ENCODE measurements at places on chromosomes 7 and 10.

- DNase-seq = no peak
Observed at GRCh38 chr7:133853706-133854276, 273.3 kb upstream of the LRGUK start.

DNA sequence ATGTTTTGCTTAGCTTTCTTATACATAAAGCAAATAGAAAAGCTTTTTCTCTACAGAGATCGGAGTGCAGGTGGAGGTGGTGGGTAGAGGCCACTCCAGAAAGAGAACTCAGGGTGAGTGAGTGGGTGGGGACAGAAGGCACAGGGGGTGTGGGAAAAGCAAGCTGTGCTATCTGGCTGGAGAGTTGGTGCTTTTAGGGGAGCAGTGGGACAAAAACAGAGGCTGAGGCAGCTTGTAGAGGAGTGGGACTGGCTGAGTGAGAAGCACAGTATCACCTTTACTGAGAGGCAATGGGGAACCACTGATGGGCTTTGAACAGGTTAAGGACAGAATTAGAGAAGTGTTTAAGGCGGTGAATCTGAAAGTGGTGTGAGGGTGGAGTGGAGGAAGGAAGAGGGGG, 275.3 kb downstream of the TCF7L2 start:
- no peak for DNase-seq

DNA sequence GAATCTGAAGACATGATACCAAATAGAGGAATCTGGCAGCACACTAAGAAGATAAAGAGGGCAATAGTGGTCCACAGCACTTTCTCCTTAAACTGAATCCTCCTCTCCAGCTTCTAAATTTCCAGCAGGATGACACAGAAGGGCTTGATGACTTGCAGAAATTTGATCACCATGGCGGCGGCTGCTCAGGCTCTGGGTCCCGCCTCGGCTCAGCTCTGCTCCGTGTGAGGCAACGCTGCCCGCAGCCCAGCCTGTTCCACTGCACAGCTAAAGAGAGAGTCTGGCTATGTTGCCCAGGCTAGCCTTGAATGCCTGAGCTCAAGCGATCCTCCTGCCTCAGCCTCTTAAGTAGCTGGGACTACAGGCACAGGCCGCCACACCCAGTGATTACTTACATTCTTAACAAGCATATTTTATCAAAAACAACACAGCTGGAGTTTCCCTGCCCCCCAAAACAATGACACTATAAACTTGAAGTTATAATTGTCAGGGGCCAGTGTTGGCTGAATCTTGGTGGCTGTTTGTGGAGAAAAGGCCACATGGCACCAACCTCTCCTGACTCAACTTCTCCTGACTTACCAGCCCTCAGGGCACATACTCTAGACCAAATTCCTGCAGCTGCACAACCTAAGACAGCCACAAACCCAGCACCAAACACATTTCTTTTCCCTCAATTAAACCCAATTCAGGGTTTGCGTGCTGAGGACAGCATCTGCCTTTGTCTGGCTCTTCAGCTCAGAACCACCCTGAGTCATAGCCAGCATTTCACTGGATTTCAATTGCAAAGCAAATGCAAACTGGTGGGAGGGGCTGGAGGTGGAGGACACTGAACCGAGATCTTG, 11.6 kb upstream of the TNPO3 start:
- no peak for DNase-seq

DNA sequence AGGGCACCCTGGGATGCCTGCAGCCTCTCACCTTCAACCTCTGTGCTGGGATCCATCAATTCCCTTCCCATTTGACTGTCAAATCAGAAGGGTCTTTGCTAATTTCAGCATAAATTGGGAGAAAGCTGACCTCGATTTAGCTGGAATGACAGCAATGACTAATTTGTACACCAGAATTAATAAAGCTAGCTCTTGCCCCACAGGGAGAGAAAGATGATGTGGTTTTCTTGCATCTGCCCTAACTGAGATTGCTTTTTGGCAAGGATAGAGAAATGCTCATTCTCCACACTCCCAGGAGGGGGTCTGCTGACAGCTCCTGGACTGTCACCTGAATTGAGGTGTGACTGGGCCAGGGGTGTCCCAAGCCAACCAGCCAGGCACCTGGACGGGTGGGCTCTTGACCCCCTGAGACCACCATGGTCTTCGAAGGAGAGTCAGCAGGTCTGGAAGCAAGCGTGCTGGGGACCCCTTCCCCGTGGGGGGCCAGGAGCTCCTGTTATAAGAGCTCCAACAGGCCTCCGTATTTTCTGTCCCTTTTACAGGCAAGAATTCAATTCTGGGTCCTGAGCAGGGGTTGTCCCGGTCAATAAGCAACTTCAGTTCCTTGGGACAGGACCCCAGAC, 42.1 kb downstream of the RBM17 start:
- no peak for DNase-seq

DNA sequence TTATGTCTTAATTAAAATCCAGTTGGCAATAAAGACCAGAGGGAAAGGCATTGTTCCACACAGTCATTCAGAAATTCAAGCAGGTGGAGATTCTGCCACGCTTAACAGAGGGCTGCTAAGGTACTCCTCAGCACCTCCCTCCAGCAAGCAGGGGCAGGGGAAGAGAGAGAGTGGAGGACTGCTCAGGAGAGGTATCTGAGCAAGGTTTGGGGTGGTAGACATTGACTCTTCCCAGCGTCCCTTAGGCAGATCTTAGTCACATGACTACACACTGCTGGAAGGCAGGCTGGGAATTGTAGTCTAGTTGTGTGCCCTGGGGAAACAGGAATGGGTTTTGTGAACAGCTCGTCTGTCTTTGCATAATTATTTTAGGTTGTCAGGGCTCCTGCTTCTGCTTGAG, 181.6 kb downstream of the NPSR1 start:
- no peak for DNase-seq

- DNase-seq = no peak
Observed at GRCh38 chr10:18204039-18204835, 64.0 kb downstream of the CACNB2 start.

- no peak for DNase-seq
Observed at GRCh38 chr10:87503886-87504285, 807 bp upstream of the MINPP1 start.

DNA sequence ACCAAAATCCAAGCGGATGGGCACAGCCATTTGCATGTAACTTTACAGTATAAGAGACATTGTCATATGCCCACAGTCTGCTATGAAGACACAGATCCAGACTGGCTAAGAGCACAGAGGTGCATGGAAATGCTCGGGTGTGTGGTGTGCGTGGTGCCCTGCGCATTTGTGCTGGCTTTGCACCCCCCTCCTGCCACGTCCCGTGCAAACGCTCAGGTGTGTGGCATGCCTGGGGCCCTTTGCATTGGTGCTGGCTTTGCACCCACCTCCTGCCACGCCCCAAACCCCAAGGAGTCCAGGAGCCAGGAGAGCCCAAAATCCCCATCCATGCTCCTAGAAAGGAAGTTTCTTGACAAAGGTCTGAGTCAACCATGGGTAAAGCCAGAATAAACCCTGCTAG, 306.2 kb downstream of the PTPRN2 start:
- no peak for DNase-seq

DNA sequence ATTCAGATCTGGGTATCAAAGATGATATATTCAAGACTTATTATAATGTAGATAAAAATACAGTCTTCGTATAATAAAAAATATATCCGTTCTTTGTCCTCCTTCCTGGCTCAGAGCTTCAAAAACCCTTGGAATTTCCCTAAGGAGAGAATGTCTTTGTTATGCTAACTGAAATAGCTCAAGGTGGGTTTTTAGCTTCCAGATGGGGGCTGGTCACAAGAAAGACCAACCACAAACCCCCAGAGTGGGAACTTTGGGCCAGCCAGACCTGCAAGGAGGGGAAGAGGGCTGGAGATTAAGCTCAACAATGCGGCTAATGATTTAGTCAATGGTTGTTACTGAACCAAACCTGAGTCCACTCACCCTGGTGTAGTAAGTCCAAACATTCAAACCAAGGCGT, 196.4 kb downstream of the SDHAF3 start:
- DNase-seq = no peak

- DNase-seq = no peak
Observed at GRCh38 chr10:80538481-80539185, 931 bp downstream of the SH2D4B start.

DNA sequence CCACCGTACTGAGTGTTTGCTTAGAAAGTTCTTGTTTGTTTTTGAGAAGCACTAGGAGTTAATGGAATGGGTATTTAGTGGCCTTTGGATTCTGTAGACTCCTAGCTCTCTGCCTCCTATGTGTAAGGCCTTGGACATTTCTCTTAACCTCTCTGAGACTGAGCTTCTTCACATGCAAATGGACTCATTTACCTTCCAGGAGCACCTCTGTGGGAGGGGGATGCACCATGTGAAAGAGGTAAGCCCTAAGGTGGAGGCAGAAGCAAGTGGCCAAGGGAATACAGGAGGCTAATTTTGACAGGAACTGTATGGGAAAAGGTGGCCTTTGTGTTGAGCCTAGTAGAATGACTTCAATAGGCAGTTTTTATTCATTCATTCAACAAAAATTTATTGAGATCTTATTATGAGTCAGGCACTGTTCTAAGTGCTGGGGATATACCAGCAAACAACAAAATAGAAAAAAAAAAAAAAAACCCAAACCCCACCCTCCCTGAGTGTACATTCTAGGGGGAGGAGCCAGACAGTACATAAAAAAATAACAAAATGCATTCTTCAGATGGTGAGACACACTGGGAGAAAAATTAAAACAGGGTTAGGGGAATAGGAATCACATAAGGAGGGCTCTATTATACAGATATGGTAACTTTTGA, 9.2 kb upstream of the EPHA1 start:
- DNase-seq = no peak

DNA sequence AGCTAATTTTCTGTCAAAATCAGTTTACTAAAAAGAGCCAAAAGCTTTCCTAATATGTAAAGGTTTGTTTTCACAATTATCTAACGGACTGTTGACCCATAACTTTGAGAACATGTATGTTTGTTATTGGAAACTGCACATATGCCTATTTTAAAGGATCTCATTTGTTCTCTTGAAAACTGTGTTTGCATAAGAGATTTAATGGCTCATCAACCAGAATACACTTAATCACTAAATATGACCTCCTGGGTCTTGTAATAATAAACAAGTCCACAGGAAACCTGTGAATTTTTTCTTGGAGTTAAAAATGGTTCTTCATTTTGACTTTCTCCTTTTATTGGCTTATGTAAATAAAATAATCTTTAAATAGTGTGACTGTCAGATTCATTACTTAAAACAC, 48.3 kb upstream of the STEAP1B start:
- DNase-seq = no peak

- no peak for DNase-seq
Observed at GRCh38 chr10:132636358-132636757, 98.8 kb downstream of the INPP5A start.

DNA sequence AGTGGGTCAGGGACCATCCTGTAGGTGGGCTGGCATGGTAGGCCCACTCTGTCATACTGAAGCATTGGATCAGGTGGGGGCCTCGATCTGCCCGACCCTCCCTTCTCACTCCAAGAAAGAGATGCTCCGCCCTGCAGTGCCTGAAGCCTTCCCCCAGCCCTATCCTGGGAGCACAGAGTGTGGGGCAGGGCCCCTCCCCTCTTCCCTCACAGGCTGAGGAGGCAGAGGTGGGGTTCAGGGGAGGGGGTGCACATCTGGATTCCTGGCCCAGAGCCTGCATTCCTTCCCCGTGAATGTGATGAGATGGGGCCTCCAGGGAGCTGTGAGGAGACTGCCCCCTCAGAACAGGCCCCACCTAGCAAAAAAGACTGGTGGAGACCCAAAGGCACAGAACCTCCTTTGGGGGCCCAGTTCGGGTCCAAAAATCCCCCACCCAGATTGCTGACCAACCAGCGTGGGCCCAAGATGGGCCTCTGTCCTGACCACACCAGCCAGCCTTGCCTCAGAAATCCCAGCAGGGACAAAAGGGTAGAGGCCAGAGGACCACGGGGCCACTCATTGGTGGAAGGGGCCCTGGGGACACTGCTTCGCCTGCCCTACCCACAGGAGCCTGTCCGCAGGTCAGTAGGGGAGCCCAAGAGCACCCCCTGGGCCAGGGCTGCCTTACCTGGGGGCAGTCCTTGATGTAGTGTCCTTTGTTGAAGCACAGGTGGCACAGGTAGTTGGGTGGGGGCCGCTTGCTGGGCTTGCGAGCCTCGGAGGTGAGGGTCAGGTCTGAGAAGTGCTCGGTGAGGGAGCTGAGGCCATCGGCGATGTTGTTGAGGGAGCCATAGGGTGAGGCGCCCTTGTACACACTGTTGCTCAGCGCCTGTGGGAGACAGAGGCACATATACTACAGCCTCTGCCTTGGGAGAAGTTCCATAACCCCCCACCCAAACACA, 13.3 kb downstream of the ZCCHC24 start:
- no peak for DNase-seq

DNA sequence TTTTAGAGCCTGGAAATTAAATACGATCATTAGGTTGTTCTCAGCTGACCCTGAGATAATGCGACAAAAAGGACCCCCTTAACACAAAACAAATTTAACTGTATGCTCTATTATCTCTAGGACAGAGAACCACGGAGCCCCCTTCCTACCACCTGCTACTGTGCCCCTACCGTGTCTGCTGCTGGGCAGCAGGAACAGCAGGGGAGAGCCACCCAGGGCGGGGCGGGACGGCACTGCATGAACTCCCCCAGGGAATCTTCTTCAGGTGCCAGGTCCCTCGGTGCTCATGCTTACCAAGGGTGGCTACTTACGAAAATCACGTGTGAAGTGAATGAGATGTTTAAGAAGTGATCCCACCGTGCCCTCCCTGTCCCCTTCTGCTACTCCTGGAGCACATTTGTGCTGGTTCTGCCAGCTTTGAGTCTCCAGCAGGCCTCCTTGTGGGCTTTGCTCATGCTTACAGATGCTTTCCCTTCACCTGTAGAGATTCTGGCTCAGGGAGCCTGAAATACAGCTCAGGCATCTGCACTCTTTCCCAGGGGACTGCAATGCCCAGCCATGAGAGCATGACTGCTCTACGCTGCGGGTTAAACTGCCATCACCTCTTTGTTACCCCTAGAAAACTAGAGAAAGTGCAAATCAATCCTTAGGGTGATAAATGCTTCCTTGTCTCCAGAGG, 59.9 kb downstream of the MRPL32 start:
- no peak for DNase-seq

Measured in activated CD4-positive, CD25-positive, alpha-beta regulatory T cell (primary cell).